ENCODE measurements at places on chromosomes 5 and 9. TPM values are rescaled to one million over a fixed set of nuclear protein-coding genes. Genes with fewer than 3 reads are reported as not detected.

The TRIM7 gene
- 84.9 TPM for total RNA-seq

The ORM2 gene
- not detected for total RNA-seq

The ASS1 gene
- 16.6 TPM for total RNA-seq

The NUTM2F gene
- total RNA-seq = not detected

The LCN9 gene
- not detected for total RNA-seq

The DRD1 gene
- not detected for total RNA-seq

The CCDC180 gene
- total RNA-seq = 0.49 TPM

The POU5F2 gene
- total RNA-seq = 0.33 TPM

The PAEP gene
- total RNA-seq = not detected

The BTNL8 gene
- total RNA-seq = not detected

The ADAMTS12 gene
- total RNA-seq = 1.6 TPM

The IFNB1 gene
- total RNA-seq = not detected

The TMEM215 gene
- not detected for total RNA-seq

The GABBR2 gene
- total RNA-seq = 0.19 TPM

The CDH9 gene
- not detected for total RNA-seq

The FCN2 gene
- total RNA-seq = not detected

The ELAVL2 gene
- 4.3 TPM for total RNA-seq

The SH3GLB2 gene
- total RNA-seq = 55.0 TPM

The LVRN gene
- total RNA-seq = 0.49 TPM

The OCLN gene
- 19.0 TPM for total RNA-seq

The RNF183 gene
- total RNA-seq = 0.21 TPM

The PCDHGC5 gene
- 1.1 TPM for total RNA-seq

The LCN12 gene
- not detected for total RNA-seq

The SKP2 gene
- 56.2 TPM for total RNA-seq

The PDZD2 gene
- 5.9 TPM for total RNA-seq

The MYMK gene
- total RNA-seq = not detected

The CATSPER3 gene
- not detected for total RNA-seq

The GPX3 gene
- 46.1 TPM for total RNA-seq

The SLC34A1 gene
- total RNA-seq = not detected

The MZB1 gene
- not detected for total RNA-seq

The NREP gene
- total RNA-seq = 16.7 TPM

The CCDC69 gene
- 2.8 TPM for total RNA-seq

The ZFYVE16 gene
- 11.9 TPM for total RNA-seq

The C8G gene
- total RNA-seq = not detected

The ACTBL2 gene
- total RNA-seq = 0.35 TPM

The TEX10 gene
- 27.5 TPM for total RNA-seq

The SMIM33 gene
- not detected for total RNA-seq

The UGT3A2 gene
- not detected for total RNA-seq

The SPINK6 gene
- total RNA-seq = 10.8 TPM

The SPINK13 gene
- total RNA-seq = not detected

The PCDHGB7 gene
- 4.1 TPM for total RNA-seq

The DNAH5 gene
- 0.42 TPM for total RNA-seq

The SLC4A9 gene
- total RNA-seq = not detected

The HCN1 gene
- not detected for total RNA-seq

The TAS2R1 gene
- total RNA-seq = not detected

The RHOBTB3 gene
- 48.9 TPM for total RNA-seq

The GNE gene
- total RNA-seq = 16.2 TPM

The NR4A3 gene
- 0.21 TPM for total RNA-seq

Data from airway epithelial cell (primary cell).